ENCODE measurements at places on chromosomes 6 and 20.
A peak's percentile ranks its signal among the peaks of the same experiment; 100 is the strongest.

GRCh38 chr6:126781582-126781981 is 336.9 kb upstream of the RSPO3 start:
- no peak for DNase-seq

GRCh38 chr6:5174756-5175549 is 85.8 kb downstream of the LYRM4 start:
- no peak for DNase-seq

- no peak for DNase-seq
Measured at GRCh38 chr6:64040113-64040512, 404.5 kb downstream of the PHF3 start.

DNA sequence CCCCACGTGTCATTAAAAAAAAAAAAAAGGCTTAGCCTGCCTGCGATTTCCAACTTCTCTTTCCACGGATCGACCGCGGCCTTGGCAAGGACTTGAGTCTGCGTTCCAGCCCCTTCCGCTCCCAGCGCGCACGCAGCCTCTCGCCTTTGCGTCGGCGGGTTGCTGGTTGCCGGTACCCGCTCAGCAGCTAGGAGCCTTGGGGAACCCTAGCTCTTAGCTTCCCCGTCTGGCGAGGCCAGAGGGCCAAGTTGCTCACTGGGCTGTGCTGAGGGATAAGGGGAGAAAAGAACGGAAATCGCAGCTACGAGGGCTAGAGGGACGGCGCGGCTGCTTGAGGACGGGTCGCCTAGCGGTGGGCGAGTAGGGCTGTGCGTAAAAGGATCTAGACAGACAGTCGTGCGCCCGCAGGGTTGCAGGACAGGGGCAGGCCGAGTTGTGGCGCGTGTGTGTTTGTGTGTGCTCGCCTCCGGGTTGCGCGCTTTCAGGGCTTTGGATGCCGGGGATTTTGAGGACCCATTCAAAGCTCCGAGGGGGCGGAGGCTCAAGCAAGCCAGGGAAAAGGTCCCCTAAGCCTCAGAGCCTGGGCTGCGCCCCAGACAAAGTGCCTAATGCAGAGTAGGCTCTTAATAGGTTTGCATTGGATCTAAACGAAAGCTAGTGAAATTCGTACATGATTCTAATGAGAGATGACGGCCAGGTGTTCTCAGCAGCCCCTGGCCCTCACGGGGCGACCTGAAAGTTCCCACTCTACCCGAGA is 40.5 kb upstream of the OSTM1 start:
- peak; percentile 42 for DNase-seq

DNA sequence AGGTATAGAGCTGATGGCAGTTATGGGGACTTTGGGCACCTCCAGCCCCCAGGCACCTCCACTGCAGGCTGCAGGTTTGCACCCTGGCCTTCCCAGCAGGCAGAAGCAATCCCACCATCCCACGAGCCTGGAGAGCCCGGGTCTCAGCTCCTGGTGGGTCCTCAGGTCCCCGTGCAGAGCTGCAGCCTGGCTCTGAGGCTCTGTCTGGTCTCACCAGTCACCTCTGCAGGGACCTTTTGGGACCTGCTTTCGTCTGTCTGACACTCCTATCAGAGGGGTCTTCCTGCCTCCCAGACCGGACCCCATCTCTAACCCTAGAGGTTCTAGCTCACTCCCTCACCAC is 41.9 kb downstream of the FGD2 start:
- DNase-seq = no peak

DNA sequence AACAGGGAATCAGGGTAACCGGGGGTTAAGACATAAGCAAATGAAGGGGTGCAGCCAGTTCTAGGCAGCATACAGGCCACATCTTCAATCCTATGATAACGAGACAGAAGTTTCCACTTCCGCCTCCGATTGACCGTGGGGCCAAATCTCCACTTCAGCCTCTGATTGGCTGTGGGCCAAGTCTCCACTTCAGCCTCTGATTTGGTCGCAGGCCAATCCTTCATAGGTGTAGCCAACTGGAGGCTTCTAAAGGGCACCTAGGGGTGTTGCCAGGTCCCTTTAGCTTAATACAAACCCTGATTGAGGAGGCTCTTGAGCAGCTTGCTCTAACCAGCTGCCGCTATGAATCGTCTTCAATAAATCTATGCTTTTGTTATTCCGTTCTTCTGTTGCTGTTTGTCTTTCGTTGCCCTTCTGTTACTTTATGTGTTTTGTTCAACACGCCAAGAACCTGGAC is 2.1 kb upstream of the ERGIC3 start:
- peak; percentile 9 for DNase-seq

DNA sequence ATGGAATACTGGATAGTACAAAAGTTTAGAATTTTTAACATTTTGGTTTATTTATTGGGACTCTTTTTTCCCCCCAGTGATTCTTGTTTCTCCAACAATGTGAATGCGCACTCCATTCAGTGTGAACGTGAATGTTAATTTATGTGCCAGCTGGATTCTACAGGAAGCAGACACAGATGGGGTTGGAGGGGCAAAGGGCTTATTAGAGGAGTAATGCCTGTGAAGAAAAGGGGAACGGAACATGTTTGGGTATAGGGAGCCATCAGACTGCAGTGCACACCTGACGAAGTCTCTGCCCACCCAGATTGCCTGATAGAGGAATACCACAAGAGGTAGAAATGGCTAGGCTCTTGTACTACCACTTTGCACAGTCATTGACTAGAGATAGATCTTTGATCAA is 48.2 kb downstream of the PTPRA start:
- no peak for DNase-seq

- DNase-seq = no peak
Measured at GRCh38 chr6:36729161-36729524, 31.5 kb downstream of the RAB44 start.

DNA sequence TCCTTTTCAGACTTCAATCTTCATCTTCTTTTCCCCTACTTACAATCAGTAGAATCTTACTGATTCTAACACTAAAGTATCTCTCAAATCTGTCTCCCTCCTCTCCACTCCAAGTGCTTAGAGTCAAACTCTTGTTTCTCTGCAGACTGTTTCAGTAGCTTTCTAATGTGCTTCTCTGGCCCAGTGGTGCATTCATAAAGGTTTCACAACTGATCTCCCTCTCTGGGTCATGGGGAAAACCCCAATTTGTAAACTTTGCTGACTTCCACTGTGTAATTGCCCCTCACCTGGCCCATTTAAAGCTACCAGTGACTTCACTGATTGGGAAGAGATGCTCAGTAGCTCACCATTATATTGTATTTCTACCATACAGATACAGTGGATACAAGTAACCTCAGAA is 183.6 kb downstream of the FAXC start:
- DNase-seq = no peak

DNA sequence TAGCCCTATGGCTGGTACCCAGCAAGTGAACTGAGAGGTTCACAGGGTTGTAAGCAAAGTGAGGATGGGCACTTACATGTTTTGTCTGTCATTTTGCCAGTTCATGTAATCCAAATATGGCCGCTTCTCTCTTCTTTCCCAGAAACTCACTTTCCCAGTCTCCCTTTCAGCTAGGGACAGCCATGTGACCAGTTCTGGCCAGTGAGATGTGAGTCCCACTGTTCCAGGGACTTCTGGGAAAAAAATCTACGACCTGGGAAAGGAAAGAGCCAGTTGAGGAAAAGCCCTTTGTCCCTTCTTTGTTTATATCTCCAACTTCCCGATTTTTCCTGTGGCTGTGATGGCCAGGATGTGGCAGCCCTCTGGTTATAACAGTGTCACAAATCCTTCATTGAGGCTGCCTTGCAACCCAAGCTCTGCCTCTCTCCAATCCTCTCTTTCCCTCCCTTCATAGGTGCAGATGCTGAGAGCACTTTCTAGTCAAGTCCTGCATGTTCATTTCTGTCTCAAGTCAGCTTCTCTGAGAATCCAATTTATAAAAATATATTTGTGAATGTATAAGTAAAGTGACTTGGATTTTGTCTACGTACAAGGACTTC is 148.6 kb upstream of the ZFP64 start:
- no peak for DNase-seq

DNA sequence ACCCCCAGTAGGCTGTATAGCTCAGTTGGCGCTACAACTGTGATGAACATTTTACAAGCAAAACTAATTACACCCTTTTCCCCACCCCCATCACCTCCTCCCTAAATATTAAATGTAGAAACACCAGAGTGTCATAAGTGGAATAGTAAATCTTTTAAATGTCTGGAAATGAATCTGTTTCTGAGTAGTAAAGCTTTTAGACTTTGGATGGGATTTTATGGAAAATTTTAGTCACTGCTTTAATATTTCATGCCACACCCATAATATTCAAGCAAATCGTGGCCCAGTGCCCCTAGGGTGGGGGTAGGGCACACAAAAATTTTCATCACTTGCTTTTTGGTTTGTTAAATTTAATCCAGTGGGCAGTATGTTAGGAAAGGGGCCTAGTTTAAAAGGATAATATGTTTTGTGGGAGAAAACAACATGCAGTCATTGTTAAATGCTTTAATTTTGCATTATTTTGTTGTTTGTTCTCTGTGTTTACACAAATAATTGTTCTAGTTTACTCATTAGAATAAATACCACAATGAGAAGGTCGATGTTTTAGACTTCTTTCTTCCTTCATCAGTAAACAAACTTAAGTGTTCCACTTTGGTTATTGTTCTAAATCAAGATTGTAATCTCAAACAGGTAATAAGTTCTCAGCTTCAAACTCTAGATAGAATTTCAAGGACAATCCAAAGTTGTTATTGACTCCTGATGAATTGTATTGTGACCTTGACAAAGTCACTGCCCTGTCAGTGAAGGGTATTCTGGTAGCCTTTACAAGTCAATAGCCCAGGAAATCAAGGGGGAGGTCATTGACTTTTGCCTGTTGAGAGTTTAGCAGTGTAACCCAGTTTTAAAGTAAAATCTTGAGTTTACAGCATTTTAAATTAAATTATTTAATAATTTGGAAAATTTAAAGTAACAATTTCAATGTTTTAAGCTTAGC is 79.2 kb downstream of the CBFA2T2 start:
- DNase-seq = no peak

Data from activated naive CD4-positive, alpha-beta T cell treated with Interleukin-2 at 50 U/mL for 16 hours (primary cell).